ENCODE measurements at places on chromosomes 1 and 21.

DNA sequence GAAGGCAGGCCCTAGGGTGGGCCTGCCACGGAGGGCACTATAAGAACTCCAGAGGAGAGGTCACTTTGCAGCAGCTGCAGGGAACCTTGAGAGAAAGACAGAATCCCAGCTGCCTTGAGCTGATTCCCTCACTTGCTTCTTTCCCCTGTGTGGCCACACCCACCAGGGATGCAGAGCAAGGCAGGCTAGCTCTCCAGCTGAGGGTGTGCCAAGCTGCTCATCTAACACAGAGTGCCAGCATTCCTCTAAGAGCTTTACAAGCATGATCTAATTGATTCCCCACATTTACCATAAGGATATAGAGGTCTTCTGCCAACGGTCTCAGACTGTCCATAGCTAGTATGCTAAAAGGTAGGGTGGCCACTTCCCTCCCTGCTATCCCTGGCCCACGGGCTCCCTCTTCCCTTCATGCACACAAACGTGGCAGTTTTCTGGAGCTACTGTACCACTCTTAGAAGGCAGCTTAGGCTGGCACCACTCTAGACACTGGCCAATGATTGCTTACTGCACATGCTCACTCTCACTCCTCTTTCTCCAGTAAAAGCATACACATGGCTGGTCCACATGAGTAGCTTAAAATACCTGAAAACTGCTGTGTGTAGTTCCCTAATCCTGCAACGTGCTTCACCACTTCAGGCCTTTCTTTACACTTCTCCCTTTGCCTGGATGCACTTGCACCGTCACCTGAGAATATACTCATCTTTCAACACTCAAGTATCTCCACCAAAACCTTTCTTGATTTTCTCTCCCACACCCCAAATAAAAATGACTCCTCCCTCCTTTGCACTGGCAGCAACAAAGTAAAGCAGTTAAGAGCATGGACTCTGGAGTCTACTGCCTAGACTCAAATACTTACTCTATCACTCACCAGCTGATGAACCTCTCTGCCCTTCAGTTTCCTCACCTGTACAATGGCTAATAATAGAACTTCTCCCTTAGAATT, 57.7 kb downstream of the DMAP1 start:
- DNase-seq: no peak

DNA sequence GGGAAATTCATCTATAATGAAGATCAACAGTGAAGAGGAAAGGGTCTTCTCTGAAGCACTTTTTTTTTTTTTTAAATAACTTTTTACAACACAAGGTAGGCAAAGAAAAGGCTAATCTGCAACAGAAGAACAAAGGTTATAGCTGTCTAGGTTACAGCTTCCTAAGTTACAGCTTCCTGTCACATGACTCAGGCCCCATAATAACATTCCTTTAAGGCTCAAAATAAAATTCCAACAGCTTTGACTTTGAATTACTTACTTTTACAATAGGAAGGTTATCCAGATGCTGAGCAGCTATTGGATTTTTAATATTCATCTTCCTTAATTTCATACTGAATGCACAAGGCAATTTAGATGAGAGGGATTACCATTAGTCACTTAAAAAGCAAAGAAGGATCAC, 40.4 kb upstream of the TMEM61 start:
- DNase-seq: no peak

DNA sequence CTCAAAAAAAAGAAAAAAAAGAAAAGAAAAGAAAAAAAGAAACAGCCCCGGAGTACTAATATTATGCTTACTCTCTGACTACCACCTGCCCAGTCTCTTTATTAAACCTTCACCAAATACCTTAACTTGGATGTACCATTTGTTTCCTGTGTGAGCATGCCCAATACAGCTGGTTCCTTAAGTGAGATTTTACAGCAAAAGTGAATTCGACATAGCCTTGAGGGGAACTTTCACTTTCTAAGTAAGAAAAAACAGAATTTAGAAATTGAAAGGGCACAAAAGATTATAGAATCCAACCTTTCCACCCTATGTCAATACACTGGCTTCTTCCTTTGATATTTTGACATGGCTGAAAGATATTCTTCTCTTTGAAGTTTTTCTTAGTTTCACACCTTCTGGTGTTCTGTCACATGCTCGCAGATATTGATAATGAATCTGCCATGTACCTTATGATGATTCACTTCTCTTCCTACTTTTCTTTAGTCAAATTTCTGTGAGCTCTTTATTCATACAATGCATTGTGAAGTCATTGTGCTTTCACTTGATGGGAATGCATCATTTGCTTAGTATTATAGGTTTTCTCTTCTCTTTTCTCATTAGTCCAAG, 5.2 kb upstream of the GIPC2 start:
- DNase-seq: no peak

GRCh38 chr21:36350282-36350910, 30.4 kb downstream of the MORC3 start:
- no peak for DNase-seq

DNA sequence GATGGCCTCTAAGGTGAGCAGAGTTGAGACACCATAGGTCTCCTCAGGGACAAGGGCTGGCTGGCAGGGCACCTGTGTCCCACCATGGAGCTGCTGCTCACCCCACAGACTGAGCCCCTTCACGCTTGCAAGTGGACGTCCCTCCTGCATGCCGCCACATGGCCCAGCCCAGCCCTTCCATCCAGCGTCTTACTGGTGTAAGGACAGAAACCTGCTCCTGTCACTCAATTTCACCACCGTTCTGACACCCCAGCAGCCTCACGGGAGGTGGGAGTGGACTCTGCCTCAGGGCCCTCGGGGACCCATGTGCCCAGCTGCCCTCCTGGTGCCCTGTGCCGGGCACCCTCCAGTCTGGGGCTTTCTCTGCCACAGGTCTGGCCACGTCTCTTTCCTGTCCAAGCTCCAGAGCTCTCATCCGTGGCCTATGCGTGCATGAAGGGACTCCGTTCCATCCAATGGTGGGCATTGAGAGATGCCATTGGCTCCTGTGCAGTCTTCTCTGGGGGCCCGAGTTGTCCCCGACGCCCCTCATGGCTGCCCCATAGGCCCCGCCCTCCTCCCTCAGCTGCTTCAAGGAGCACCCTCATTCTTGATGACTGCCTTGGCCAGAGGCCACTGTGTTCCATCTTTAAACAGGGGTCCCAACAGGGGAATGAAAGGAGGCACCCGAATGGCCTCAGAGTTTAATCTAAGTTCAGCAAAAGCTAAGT, 42.6 kb upstream of the COL6A1 start:
- DNase-seq: no peak

- no peak for DNase-seq
These were observed 58.0 kb downstream of the ACP6 start for GRCh38 chr1:147612366-147612765.

GRCh38 chr1:29648798-29649188, 412.5 kb downstream of the PTPRU start:
- no peak for DNase-seq

DNA sequence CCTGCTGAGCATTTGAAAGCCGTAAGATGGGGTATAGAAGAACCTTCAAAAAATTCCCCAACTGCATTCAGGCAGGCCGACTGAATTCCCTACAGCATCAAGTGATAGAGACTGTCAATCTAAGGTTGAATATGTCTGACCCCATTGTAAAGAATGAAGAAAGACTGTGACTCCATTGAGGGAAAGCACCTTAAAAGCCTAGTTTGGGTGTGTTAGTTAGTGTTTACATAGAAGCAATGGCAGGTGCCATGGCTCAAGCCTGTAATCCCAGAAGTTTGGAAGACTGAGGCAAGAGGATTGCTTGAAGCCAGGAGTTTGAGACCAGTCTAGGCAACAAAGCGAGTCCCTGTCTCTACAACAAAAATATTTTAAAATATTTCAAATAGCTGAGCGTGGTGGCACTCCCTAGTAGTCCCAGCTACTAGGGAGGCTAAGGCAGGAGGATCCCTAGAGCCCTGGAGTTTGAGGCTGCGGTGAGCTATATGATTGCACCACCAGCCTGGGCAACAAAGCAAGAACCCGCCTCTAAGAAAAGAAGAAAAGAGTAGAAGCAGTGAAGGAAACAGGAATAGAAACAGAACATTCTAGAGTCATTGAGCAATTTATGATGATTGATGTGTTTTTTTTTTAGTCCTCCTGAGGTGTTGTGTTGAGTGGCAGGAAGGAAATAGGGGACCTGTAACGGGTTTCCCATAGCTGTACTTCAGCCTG, 15.4 kb downstream of the POLR3GL start:
- DNase-seq: no peak

GRCh38 chr1:5311147-5311546, 656.7 kb downstream of the AJAP1 start:
- no peak for DNase-seq

GRCh38 chr1:201881617-201882016, 7.1 kb upstream of the SHISA4 start:
- DNase-seq: no peak

GRCh38 chr1:52748119-52748518, 21.9 kb downstream of the ZYG11B start:
- DNase-seq: no peak

DNA sequence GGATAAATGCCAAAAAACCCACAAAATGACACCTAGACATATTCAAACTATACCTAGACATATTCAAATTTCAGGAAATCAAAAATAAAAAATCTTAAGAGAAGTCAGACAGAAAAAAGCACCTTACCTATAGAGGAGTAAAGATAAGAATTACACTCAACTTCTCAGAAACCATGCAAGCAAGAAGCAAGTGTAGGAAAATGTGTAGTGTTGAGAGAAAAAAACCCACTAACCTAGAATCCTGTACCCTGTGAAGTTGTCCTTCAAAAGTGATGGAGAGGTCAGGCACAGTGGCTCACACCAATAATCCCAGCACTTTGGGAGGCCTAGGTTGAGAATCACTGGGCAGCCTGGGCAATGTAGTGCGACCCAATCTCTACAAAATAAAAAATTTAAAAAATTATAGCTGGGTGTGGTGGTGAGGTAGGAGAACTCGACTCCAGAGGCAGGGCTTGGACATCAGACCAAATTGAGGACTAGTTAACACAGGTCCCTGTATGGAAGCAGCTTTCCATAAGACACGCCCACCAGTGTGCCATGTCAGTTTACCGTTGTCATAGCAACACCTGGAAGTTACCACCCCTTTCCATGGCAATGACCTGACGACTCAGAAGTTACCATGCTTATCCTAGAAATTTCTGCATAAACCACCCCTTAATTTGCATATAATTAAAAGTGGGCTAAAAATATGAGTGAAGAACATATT, 20.7 kb downstream of the PDIK1L start:
- DNase-seq: no peak

GRCh38 chr1:12075195-12076114, 12.4 kb downstream of the TNFRSF8 start:
- no peak for DNase-seq

DNA sequence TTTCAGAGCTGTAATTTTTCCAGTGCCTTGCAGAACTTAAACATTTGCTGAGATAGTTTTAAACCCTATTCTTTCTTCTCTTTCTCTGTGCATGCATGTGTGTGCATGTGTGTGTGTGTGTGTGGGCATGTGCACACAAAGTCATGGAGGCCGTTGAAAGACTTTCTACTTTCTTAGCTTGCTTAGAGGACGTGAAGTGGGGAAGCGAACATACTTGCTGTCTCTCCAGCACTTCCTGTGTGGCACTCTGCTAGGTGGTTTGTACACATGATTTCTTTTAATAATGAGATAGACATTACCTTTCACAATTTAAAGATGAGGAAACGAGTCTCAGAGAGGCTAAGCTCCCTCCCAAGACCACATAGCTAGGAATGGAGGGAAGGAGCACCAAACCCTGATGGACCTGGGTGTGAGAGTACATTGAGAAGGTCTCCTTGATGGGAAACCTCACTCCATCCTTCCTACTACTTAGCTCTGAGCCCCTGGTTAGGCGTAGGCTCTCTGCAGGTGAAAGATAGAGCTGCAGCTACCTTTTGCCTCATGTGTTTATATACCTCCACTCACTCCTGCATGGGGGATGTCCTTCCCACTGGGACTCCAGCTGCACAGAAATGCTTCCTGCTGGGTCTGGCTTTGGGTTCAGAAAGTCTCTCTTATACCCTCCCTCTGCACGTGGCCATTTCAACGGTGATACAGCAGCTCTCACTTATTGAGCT, 101.9 kb upstream of the USP24 start:
- no peak for DNase-seq

- DNase-seq: no peak
These were observed 395.1 kb upstream of the VAMP3 start for GRCh38 chr1:7375781-7376660.

GRCh38 chr1:13830616-13831280, 130.8 kb downstream of the PRDM2 start:
- no peak for DNase-seq

- no peak for DNase-seq
These were observed 6.8 kb downstream of the RNF220 start for GRCh38 chr1:44411861-44412260.

- DNase-seq: no peak
These were observed 1171.2 kb downstream of the PLA2G4A start for GRCh38 chr1:187999973-188000372.

- DNase-seq: no peak
These were observed 17.8 kb downstream of the LBR start for GRCh38 chr1:225410036-225410435.

- no peak for DNase-seq
These were observed 14.8 kb upstream of the S100A7 start for GRCh38 chr1:153475282-153475681.

GRCh38 chr1:193763266-193763665, 576.9 kb upstream of the B3GALT2 start:
- no peak for DNase-seq

DNA sequence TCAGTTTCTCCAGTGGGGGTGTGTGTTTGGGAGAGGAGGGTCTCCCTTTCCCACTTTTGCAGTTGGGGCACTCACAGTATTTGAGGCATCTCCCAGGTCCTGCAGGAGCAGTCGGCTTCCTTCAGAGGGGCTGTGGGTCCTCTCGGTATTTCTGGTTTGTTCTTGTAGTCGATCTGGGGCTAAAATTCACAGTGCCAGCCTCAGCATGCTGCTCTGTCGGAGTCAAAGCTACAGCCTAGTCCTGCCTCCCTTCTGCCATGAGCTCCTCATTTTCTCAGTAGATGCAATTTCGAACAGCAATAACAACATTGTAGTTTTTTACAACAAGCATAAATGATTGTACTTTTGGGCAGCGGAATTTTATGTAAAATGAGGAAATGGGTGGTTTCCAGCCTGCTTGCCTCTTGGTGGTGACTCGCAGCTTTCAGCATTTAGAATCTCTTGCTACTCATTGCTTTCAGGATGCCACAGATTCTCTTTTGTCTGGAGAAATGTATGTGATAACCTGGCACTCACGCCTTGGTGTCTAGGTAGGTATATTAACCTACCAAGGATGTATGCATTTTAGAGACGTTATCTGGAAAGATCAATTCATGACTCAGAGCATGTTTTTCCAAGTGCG, 82.4 kb upstream of the C21orf91 start:
- no peak for DNase-seq

DNA sequence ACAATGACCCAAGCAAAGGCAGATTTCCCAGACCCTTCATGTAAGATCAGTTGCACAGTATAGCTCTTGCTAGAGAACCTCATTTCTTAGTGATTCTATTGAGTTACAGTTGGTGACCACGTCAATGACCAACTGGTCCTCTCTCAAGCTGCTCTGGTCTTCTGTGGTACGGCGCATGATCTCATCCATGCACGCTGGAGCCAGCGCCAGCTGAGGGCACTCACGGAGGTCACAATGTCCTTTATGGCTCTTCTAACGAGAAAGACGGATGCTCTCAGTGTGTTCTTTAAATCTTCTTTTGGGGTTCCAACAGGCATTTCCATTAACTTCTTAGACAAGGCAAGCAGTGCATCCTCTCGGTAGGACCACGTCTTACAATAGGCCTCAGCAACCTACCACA, 22.3 kb downstream of the CEP104 start:
- no peak for DNase-seq

All from heart left ventricle (tissue), 16 donors.